ENCODE measurements at places on chromosomes 11 and 22.

DNA sequence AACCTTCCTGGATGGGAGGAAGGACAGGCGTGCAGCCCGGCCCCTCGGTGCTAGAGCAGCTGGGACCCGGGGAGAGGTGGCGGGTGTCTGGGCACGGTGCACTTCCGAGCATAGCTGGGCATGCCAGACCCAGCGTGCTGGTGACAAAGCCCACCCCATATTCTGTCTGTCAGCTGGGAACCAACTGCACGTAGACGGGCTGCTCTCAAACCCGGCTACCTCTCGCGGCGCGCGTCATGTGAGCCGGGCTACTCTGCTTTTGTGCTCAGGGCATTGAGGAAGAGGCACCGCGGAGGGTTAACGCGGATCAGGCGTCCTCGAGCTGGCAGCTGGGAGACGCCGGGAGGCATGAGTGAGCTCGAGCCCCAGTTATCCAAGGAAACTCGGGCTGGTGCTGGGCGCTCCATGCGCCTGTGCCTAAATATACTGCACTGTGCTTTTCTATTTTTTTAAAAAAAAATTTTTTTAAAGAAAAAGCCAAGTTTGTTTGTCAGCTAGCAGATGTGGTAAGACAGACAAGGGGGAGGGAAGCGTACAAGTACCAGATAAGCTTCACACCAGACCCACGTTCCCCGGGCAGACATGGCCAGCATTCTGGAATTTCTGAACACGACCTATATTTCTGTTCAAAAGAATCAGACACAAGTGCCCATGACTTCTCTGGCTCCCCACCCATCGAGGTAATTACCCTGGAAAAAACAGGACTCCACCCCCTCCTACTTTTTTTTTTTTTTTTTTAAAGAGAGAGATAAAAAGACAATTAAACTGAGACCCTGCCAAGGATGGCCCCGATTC is 425.6 kb downstream of the SHANK2 start:
- DNase-seq, result peak; percentile 69

DNA sequence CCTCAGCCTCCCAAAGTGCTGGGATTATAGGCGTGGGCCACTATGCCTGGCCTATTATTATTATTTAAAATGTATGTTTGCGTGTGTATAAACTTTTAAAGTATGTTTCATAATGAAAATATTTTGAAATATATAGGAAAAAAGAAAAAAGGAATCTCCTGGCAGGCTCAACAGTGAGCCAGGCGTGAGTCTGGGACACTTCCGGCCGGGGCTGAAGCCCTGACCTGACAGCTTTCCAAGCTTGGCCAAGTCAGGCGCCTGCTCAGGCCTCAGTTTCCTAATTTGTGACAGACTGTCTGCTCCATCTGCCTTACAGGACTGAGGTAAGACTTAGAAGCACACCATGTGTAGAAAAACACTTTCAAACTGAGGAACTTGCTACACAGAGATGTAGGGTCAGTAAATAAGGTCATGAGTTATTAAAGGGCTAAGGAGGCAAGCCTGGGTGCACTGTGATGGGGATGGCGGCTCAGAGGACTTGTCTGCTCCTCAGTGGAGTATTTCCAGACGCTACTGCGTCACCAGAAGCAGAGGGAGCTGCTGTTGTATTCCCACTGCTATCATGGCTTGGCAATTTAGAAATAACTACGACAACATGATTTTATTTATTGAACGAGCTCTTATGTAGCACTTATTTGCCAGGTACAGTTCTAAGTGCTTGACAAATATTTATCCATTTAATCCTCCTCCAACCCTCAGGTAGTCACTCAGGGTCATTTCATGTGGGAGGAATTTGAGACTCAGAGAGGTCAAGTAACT is 100.1 kb downstream of the PRR5L start:
- no peak for DNase-seq

- DNase-seq, result no peak
Measured at GRCh38 chr11:84642500-84642899, 984.6 kb downstream of the DLG2 start.

DNA sequence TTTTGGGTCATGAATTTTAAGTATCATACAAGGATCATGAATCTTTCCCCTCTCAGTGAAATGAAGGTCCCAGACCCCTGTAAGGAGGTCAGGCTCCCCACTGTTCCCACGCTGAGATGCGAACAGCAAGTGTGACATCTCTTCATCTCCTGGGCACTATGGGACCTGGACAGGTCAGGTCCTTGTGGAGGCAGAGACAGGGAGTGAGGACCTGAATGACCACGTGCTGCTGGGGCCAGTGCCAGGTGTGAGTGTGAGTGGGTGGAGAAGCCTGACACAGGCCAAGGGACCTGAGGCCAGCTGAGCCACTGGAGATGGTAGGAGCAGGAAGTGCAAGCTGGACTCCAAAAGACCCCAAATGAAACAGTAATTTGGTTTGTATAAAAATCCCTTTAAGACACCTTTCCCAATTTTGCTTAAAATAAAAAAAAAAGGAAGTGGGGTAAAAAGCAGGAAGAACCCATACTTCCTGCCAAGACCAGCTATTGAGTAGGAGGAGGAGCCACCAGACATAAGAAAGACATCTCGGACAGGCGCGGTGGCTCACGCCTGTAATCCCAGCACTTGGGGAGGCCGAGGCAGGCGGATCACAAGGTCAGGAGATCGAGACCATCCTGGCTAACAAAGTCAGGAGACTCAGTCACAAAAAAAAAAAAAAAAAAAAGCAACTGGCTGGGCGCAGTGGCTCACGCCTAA is 35.4 kb upstream of the SERPIND1 start:
- DNase-seq, result no peak

DNA sequence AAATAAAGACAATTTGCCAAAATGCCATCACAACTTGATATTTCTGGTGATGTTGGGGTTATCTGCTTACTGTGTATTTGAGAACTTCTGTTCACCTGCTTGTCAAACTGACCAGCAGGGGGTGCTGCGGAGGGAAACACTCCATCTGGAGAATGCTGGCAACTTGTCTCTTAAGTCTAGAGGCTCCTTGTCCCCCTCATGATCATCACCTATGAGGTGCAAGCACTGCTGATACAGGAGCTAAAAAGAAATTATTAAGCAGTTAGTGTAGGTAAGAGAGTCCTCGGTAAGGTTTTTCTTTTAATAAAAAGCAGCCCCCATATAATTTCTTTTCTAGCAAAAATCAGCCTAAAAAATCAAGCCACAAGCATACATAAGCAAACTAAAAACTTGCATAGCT is 32.7 kb upstream of the GLYATL1B start:
- peak; percentile 65 for DNase-seq

GRCh38 chr11:91081440-91082043 is 858.7 kb upstream of the CHORDC1 start:
- DNase-seq, result no peak

DNA sequence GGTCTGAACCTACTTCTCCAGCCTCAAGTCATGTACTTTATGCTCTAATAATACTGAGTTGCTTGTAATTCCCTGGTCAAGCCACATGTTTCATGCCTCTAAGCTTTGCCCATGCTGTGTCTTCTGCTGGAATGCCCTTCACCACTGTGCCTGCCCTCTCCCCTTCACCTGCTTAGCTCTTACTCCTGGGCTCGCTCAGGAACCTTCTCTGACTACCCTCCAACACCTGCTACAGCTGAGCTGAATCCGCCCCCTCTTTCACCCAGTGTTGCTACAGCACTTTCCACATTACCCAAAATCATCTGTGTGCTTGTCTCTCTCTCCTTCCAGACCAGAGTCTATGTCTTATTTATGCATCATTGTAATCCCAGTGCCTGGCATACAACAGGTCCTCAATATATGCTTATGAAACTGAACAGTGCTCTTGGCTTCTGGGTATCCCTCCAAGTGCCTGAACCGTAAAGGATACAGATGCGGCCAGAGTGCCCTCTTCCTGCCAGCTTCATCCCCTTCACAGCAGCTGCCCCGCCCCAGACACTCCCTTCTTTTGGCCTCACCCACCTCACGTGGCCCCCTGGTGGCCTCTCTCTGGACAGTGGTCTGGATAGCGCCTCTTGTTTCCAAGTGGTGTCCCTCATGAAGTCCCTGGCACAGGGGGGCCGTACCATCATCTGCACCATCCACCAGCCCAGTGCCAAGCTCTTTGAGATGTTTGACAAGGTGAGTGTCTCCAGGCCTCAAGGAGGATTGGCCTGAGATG is 7.1 kb downstream of the ABCG4 start:
- no peak for DNase-seq

DNA sequence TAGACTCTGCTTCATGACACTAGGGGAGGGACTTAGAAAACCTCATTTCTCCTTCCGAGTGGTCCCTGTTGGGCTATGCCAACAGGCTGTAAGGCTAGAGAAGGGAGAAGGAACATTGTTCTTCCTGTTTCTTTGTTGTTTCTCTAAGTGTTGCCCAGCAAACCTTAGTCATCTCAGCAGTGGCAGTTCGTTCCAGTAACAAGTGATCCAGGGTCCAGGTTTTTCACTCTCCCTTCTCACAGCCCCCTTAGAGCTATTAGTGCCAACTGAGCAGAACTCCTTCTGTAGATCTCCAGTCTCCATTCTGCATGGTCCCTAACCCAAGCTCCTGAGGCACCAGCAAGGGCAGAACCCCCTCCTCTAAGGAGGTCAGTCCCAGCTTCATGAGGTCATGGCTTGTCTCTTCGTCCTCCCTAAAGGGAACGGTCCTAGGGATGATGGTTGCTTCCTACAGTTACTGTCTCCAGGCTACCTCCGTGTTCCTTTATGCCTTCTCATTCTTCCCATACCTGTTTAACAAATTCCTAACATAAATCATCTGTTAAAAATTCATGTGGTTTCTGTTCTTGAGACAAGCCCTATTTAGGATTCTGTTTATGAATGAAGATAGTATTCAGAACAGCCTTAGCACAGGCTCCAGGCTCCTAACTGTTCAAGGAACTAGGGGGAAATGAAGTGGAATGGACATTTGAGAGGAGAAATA is 168.6 kb upstream of the UBASH3B start:
- no peak for DNase-seq

GRCh38 chr11:70876685-70877084 is 375.7 kb downstream of the SHANK2 start:
- DNase-seq, result no peak

DNA sequence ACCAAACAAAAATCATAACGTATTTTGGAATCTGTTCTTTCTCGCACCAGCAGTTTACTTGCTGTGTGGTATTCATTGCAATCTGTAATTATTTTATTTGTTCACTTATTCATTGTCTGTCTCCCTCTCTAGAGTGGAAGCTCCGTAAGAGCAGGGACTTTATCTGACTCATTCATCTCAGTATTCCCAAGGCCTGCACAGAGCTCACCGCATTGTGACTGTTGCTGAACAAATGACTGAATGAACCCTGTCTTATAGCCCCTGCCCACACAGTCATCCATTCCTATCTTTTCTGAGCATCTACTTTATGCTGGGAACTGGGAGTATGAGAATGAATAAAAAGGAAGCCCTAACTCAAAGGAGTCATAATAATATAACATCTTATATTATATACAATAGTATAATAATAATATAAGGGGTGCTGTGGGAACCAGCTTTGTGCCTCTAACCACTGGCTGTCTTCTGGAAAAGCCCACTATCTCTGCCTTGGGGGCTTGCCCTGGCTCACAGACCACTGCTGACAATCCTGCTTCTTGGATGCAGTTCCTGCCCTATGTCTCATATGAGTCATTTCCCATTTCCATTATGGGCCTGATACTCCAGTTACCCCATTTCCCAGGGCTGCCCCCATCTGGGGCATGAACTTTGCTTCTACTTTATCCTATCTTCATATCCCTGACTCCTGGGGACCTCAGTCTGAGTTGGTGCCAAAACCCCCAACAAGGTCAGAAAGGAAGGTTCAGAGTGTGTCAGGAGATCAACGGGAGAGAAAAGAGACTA is 11.0 kb downstream of the XRRA1 start:
- no peak for DNase-seq

- DNase-seq, result no peak
Measured at GRCh38 chr11:20021212-20021611, 139.1 kb downstream of the DBX1 start.

DNA sequence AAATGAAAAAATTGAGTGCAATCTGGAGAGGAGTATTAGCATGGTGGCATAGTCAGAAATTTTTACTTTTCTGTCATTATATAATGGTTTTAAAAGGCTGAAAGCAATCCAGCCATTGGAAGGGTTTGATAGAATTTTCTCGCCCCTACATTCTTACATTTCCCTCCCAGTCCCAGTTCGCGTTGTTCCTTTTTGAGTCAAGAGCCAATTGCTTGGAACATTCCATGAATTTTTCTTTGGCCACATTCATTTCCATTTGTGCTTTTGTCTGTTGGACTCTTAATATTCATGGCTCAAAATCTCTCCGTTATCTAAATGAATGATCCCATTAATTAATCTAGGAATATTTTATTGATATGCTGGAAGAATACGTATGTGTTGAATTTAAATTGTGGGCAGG is 66.0 kb downstream of the GRK3 start:
- peak; percentile 18 for DNase-seq

- no peak for DNase-seq
Measured at GRCh38 chr11:119509969-119510401, 87.0 kb upstream of the THY1 start.

DNA sequence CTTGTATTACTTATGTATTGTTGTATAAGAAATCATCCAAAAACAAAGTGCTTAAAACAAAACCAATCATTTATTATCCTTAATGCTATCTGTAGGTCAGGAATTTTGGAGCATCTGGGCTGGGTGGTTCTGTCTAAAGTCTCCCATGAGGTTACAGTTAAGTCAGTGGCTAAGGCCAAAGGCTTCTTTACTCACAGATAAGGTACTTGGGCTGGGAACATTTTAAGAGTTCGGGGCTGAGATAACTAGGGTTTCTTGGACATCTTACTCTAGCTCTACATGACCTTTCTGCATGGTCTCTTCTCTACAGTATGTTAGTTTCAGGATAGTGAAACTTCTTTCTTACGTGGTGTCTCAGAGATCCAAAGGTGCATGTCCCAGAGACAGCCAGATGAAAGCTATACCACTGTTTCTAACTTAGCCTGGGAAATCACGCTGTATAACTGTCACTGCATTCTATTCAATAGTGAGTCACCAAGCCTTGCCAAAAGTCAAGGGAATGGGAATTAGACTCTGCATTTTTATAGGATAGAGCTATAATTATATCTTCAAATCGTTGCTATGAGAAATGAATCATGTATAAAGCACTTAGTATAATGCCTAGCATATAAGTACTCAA is 29.6 kb downstream of the SOX6 start:
- no peak for DNase-seq

DNA sequence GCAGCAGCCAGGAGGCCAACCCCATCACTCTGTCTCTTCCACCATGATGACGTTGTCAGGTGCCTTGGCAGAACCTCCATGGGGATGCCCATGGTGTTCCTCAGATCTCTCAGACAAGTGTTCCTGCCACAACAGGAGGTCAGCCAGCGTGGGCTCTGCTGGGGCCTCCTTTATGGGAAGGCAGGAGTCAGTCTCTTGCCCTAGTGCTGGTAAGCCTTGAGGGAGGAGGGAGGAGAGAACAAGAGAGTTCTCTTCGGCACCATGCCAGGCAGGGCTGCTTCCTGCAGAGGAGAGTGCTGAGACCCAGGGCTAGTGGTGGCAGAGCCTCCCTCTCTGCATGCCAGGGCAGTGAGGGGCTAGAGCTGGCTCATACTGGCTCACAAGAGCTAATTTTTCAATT is 32.5 kb downstream of the GNAZ start:
- no peak for DNase-seq

- no peak for DNase-seq
Measured at GRCh38 chr11:75028321-75028720, 39.6 kb downstream of the NEU3 start.

GRCh38 chr11:43130616-43131015 is 181.2 kb upstream of the API5 start:
- peak; percentile 26 for DNase-seq

All from midbrain (tissue), 1 donor.